Stimulated activated CD4-positive, alpha-beta T cell treated with anti-CD3 and anti-CD28 coated beads, Interleukin-4, amount 100 ng/mL, for 4 hours (primary cell): ENCODE measurements at places on chromosomes 6 and 20.

DNA sequence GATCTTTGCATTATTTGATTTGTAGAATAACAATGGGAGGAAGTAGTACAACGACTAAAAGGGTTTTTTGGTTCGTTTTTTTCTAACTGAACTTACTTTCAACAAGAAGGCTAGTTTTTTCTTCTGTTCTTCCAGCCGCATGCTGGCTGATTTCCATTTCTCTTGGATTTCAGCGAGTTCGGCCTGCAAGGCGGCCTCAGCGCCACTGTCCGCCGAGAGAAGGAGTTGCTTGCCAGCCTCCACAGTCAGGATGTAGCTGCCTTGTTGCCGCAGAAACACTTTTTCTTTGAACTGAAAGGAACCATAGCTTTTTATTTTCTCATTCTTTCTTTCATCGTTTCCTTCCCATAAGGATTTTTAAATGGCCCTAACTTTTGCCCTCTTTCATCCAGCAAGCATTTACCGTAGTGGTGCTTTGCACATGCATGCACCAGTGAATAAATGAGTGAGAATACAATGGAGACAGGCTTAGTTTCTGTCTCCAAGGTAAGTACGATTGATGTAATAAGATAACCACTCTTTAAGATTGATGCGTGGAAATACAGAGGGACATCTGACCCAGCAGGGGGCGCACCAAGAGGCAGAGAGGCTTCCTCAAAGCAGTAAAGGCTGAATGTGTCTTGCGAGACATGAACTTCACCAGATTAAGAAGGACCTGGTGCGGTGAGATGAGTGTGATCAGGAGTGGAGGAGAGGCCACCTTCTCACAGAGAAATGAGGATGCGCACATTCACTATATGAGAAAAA lies 398.8 kb downstream of the ESR1 start:
- peak; percentile 33 for DNase-seq

- no peak for DNase-seq
These were observed 5.2 kb downstream of the NAPB start for GRCh38 chr20:23415959-23416583.

GRCh38 chr6:79119217-79119616 lies 41.2 kb upstream of the PHIP start:
- no peak for DNase-seq

DNA sequence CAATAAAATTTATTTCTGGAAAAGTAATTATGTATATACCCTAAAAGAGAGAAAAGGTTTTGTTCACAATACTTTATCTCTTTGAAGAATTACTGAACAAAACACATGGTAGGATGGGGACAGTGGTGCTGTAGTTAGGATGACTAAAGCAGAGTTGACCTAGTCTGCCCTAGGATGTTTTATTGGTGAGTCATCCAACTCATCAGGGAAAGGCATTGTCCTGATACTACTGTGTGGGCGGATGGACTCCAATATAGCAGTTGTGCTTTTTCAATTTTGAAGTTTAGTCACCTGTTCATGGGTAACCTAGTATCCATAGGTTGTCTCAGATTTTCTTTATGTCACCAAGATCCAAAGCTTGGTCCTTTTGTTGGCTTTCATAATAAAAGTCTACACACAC lies 53.3 kb upstream of the EYS start:
- DNase-seq = no peak

DNA sequence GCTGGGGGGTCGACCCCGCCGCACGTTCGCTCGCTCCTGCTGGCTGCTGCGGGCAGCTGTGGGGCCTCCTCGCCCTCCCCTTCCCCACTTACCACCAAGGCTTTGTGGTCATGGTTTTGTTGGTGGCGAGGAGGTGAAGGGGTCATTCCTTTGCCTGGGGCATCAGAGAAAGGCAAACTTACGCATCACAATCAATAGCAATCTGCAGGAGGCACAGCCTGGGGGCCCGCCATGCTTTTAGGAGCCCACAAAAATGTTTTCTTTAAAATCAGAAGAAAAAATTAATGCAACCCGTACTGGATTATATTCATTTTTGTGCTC lies 137.0 kb downstream of the IMPG1 start:
- no peak for DNase-seq

DNA sequence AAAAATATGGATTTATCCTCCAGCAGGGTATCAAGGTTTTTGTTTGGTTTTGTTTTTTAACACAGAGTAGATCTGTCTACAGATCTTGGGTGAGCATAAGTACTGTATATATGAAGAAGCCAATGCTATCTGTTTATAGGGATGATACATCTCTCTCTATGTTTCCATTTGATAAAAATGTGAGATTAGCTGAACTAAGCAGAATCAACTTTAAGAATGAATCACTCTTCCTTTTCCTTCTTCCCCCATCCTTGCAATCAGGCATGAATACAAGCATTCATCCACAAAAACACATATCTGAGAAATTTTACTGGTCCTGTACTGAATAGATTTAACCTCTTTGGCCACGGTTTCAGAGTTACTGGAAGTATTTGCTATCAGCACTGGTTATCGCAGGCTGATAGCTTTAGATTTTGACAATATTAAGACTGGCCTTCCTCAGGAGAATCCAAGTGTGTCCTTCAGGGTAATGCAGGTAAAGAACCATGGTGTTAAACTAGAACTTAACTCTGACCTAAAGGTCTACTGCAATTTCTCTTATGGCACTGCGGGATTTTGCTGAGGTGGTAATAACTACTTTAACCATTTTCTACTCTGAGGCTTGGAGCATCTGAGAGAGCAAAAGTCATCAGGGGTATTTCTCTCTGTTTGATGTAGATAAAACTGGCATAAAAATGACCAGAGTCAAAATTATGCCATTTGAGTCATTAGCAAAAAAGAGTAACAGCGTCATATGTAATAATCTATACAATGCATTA lies 1.5 kb downstream of the SNAP25 start:
- DNase-seq = no peak

DNA sequence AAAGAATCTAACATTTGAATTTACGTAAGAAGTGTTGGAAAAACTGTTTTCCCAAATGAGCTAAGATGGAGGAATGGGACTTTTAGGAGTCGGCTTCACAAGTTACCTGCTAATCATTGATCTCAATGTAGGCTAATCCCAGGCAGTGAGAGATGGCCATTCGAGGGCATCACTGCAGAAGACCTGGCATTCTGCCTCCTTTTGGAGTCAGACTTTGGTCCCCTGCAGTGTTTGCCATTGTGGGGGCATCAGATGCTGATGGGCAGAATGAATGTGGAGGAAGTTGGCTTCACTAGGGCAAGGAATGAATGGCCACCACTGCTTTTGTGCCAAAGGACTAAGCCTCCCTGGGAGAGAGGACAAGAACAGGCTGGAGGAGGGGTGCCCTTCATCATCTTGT lies 55.7 kb upstream of the NKX2-2 start:
- DNase-seq = no peak

- no peak for DNase-seq
These were observed 93.9 kb downstream of the CD2AP start for GRCh38 chr6:47571488-47571887.

DNA sequence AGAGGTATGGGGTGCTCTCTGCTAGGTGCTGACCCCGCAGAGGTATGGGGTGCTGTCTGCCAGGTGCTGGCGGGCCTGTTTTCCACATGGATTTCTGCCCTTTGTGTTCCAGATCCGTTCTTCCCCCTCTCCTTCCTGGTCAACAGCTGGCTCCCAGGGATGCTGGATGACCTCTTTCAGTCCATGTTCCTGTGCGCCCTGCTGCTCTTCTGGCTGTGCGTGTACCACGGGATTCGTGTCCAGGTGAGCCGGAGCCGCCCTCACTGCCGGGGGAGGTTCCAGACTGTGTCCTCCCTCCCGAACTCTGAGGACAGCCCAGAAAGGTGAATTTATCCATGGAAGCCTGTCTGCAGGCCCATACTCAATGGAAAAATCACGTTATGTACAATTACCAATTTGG lies 36.3 kb downstream of the DYNLT1 start:
- no peak for DNase-seq

- DNase-seq = no peak
These were observed 41.7 kb upstream of the IL17A start for GRCh38 chr6:52144196-52145076.
